ENCODE measurements at places on chromosomes 16 and 17. TPM values are rescaled to one million over a fixed set of nuclear protein-coding genes. Genes with fewer than 3 reads are reported as not detected.

Gene CTRB1
- not detected for polyA plus RNA-seq

- no peak for DNase-seq
Observed at GRCh38 chr17:37090941-37091340, 142.2 kb downstream of the AATF start.

DNA sequence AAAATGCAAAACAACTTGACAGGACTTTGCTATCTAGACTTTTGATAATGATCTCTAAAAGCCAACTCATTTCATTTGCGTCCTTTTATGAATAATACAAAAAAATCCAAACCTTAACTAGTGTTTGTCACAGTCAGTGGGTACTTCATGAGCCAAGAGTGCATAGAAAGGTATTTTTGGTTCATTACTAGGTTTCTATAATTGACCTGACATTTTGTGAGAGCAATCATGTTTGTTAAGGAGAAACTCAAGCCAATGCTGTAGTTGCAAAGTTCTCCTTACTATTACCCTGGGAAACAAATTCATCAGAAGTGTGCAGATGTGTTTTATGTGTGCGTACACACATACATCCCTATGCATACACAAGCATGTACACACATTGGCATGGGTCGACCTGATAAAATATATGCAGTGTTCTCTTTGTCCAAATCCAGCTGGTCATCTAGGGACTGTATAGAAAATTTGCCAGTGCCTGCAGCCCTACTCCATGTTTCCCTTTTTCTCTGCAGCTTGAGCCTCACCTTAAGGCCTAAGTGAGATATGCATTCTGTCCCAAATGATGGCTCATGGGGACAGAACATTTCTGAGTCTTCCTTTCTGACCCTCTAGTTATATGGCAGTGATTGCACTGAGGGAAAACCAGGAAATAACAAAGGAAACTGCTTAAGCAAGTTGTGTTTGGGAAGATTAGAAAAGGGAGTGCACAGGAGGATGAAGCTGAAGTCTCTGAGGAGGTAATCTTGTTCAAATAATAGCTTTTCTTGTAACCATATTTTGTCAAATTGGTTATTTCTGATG is 128.1 kb downstream of the CDH13 start:
- no peak for DNase-seq

- no peak for DNase-seq
Observed at GRCh38 chr17:5096731-5097100, 15.0 kb downstream of the ZNF232 start.

- DNase-seq, result peak; percentile 79
Observed at GRCh38 chr17:69142175-69142802, 594 bp upstream of the ABCA6 start.

Gene YBX2
- polyA plus RNA-seq, result 2.4 TPM

- DNase-seq, result no peak
Observed at GRCh38 chr17:58993311-58993710, 113.4 kb downstream of the TRIM37 start.

DNA sequence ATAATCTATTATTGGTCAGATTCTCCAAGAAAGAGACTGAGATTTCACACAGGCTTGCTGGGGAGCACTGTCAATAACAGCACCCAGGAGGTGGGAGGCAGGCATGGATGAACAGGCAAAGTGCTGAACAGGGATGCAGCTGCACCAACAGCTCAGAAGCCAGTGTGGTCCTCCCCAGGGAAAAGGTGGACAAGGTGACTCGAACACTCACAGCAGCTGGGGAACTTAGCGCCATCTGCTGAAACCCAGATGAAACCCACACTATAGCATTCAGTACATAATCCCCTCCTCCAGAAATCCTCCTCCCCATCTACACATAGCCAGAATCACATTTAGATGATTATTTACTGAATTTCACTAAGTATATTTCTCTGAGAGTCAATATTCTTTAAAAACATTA is 255.2 kb upstream of the WSB1 start:
- DNase-seq, result no peak

- DNase-seq, result no peak
Observed at GRCh38 chr17:69715656-69716055, 301.2 kb downstream of the MAP2K6 start.

- DNase-seq, result no peak
Observed at GRCh38 chr17:28042721-28043291, 329 bp downstream of the NLK start.

DNA sequence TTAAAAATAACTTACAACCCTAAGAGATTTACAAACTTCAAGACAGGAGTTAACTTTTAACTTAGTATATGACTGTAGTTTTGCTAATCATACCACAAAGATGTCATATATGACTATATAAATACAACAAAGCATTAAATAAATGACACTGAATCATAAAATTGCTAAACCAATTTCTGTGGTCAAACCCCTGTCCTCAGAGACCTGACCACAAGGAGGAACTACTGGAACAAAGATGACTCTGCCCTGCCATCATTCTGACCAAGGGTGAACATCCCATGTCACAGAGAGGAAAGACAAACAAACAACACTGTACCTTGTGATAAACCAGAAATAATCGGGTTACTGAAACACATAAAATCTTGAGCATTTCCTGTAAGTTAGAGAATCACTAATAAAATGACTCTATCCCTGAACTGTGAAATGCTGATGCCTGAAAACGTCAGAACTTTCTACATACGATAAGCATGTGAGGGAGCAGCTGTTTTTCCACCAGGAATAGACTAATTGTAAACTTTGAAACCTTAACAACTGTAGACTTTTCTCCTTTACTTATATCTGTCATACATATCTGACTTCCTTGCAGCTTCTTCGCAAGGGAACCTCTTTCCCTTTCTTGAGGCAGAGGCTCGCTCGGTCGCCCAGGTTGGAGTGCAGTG is 47.9 kb downstream of the WDR59 start:
- DNase-seq, result no peak

DNA sequence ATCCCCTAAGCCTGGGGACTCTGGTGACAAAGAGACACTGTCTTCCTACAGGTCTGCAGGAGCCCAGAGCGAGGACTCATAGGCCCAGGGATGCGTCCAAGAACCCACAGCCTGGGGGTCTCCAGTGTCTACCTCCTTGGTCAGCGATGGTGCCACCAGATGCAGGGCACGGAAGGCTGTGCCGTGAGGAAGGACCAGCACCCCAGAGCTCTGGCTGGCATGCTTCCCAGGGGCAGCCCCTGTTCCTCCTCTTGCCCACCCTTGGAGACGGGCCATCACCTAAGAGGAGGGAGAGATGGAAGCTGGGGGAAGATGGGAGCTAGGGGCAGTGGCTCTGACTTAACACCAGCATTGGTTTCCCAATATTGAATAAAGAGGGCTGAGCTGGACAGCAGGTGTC is 125.2 kb downstream of the SDK2 start:
- no peak for DNase-seq

Gene FNDC8
- polyA plus RNA-seq, result not detected

DNA sequence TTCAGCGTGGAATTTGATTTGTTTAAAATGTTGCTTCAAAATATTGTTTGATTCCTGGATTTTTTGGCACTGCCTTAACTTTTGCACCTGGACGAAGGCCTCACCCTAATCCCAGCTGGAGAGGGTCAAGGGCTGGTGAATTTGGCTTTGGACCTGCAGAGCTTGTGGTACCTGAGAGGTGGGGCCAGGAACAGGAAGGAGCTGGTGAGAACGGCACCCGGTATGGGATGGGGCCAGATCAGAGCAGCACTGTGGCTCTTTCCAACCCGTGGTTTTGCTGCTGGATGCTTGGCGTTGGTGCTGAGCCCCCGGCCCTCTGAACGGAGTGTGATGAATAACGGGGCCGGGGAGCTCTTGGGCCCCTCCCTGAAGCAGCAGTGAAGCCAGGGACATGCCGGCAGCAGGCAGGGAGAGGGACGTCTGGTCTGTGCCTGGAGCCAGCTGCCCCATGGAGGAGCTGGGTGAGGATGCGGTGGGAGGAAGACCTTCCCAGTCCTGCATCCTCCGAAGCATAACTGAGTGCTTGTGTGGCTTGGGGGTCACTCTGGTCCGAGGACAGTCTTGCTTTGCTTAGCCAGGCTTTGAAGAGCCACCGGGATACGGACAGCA is 275.4 kb downstream of the SEC14L1 start:
- DNase-seq, result no peak

DNA sequence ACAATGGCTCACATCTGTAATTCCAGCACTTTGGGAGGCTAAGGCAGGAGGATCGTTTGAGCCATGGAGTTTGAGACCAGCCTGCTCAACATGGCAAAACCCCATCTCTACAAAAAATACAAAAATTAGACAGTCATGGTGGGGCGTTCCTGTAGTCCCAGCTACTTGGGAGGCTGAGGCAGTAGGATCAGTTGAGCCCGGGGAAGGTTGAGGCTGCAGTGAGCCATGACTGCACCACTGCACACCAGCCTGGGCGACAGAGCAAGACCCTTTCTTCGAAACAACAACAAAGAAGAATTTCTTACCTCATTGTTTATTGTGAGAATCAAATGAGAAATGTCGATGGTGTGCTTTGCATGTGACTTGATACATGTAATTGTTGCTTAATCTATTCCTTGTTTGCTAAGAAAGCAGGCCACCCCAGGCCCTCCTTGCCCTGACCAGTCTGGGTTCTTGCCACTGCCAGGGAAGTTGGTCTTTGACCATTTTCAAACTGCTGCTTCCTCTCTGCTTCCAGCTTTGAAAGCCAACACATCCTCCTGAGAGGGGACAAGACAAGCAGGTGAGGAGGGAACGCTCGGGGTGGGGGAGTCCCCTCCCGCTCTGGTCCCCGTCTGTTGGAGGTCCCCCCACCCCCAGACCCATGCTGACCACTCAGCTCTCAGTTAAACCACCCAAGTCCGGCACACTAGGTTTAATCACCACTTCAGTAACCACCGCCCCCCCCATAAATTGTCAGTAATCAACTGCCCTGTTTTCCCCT is 47.3 kb upstream of the CPNE2 start:
- no peak for DNase-seq

Gene KIF2B
- not detected for polyA plus RNA-seq

Data from right lung (tissue), 10 donors.